ENCODE measurements at places on chromosomes 1 and 21.

- DNase-seq: no peak
Observed at GRCh38 chr1:244171241-244171985, 120.3 kb downstream of the ZBTB18 start.

DNA sequence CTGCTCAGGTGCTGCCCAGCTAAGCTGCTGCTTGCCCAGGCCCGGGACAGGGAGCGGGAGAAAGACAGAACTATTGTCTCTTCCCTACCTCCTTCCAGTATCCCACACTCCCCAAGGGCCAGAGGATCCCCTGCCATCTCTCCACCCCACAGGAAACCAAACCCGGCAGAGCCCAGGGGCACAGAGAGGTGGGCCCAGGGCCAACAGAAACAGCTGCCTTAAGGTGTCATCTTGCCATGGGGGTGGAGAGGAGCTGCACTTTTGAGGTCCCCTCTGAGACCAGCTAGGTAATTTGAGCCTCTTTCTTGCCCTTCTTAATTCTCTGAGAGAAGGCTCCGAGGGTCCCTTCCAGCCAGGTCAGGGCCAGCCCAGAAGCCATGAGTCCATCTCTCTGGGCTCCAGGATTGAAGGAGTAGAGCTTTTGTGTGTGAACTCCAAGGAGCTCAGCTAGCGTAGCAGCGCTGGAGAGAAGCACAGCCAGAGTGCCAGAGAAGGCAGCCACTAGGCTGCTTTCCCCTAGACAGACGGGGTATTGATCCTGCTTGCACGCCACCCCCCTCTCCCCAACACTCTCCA is 9.7 kb upstream of the GPR61 start:
- no peak for DNase-seq

DNA sequence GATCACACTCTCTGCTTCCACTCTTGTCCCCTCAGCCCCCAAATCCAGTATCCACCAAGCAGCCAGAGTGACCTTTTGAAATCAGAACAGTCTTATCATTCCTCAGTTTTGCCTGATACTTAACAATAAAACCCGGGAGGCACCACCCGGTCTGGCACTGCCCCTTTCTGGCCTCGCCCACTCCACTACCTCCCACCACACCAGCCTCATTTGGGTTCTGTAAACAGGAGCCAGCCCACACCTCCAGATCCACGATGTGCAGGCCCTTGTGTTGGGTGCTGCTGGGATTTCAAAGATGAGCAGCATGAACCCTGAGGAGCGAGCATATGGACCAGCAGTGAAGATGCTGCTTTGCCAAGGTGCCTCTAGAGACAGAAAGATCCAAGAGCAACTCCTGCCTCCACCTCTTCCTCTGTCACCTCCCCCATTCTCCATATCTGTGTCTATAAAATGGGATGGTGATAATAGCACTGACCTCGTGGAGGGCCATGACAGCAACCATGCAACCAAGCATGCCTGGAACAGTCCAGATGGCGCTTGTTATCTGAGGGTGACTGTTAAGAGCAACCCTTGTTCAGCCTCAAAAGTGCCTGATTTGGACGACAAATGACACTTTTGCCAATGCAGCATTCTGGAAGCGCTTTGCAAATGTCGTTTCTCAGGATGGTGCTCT is 136.0 kb downstream of the IGSF21 start:
- DNase-seq: no peak

DNA sequence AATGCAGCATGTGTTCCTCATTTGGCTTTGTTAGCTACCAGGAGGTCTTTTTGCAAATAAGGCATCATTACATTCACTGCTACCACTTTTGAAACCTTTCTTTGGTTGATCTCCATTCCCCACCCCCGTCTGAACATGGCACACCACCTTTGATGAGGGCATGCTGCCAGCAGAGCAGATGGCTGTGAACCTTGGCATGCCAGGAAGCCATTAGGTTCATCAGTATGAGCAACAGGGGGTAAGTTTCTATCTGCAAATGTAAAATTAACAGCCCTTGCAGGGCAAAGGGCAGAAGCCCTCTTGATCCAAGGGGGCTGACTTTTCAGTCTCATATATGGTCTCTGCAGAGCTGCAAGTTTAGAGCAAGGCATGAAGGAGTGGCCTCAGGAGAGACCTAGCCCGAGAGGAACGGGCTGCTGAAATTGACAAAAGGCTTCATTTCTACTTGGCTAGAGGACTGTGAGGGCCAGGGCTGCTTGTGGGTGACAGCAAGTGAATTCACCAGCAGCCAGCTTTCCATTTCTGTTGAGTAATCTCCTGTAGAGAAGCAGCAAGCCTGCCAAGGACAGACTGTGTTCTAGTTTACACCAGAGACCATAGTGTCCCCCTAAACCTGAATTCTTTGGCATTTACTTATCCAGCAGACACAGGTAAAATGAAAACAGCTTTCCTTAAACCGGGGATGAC is 127.9 kb downstream of the ZNF326 start:
- no peak for DNase-seq

- DNase-seq: no peak
Observed at GRCh38 chr1:157269656-157270375, 131.6 kb upstream of the ETV3 start.

DNA sequence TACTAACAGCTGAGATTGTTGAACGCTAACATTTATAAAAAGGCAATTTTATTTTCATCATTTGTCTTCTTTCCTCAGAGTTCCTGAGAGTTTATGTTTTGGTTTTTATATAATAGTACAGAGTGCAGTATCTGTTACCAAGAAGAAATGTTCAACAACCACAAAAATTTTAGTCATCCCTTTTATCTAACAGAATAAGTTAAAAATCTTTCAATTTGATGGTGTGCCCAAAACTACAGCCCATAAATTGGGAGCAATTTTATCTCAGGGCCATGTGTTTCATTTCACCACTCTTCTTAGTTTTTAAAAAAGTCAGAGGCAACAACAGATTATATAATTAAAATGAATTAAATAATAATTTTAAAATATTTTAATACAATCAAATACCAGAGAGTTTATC is 37.1 kb downstream of the NEXN start:
- DNase-seq: no peak

DNA sequence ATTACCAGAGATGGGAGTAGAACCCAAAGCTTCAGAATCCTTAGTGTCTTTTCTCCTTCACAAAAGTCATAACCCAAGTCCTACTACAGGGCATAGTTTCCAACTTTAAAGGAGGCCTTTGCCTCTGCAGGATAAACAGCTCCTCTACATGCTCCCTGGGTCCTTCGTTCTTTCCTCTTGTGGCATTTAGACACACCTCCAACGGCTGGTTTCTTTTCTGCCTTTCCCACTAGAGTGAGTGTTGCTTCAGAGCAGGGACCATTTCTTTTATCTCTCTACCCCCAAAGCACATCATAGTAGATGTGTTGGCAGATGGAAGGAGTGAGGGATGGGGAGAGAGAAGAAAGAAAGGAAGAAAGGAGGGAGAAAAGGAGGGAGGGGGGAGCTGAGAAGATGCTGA is 144.7 kb upstream of the SPATA6 start:
- no peak for DNase-seq

All from cortex of kidney (tissue), 1 donor.